Bronchial smooth muscle cell (primary cell): ENCODE measurements at places on chromosomes 2 and 18. TPM values are rescaled to one million over a fixed set of nuclear protein-coding genes. Genes with fewer than 3 reads are reported as not detected.

The ST6GAL2 gene
- total RNA-seq, result not detected in 2 replicates

The ASXL3 gene
- under 0.01 and 0.69 TPM in 2 replicates for total RNA-seq

The EIPR1 gene
- 22.6 and 25.2 TPM in 2 replicates for total RNA-seq

The TMEFF2 gene
- total RNA-seq, result 0.69 and 2.2 TPM in 2 replicates

The CXCR1 gene
- not detected in 2 replicates for total RNA-seq

The EFHD1 gene
- not detected in 2 replicates for total RNA-seq

The BUB1 gene
- total RNA-seq, result 5.8 and 22.1 TPM in 2 replicates

The COBLL1 gene
- total RNA-seq, result 1.1 and 2.5 TPM in 2 replicates

The ATP8B1 gene
- 10.6 and 15.5 TPM in 2 replicates for total RNA-seq

The RAB6C gene
- total RNA-seq, result not detected in 2 replicates

The IL1F10 gene
- total RNA-seq, result not detected in 2 replicates

The XPO1 gene
- total RNA-seq, result 154 and 179 TPM in 2 replicates

The PARD6G gene
- total RNA-seq, result 1.6 and 2.0 TPM in 2 replicates

The SNTG2 gene
- not detected in 2 replicates for total RNA-seq

The CYRIA gene
- total RNA-seq, result 1.7 and 3.3 TPM in 2 replicates

The TFCP2L1 gene
- not detected in 2 replicates for total RNA-seq

The CAPN14 gene
- 0.16 and 0.17 TPM in 2 replicates for total RNA-seq

The EVX2 gene
- total RNA-seq, result not detected in 2 replicates

The TXNDC2 gene
- 0.16 TPM in 1 of 2 replicates, not detected in the other for total RNA-seq

The BMP10 gene
- total RNA-seq, result not detected in 2 replicates

The FOXI3 gene
- not detected in 2 replicates for total RNA-seq

The SLC11A1 gene
- 0.16 and 0.26 TPM in 2 replicates for total RNA-seq

The TBR1 gene
- total RNA-seq, result not detected in 2 replicates

The DES gene
- 2.4 and 2.7 TPM in 2 replicates for total RNA-seq

The KDM3A gene
- 28.0 and 31.1 TPM in 2 replicates for total RNA-seq

The TMEM169 gene
- 0.16 and 0.26 TPM in 2 replicates for total RNA-seq

The PCARE gene
- total RNA-seq, result not detected in 2 replicates

The MATN3 gene
- total RNA-seq, result 0.77 and 1.6 TPM in 2 replicates

The TUBB8B gene
- total RNA-seq, result not detected in 2 replicates

The CYS1 gene
- 3.2 and 5.0 TPM in 2 replicates for total RNA-seq

The SRD5A2 gene
- total RNA-seq, result not detected in 2 replicates

The OSBPL1A gene
- 47.9 and 59.4 TPM in 2 replicates for total RNA-seq

The CSRNP3 gene
- total RNA-seq, result 1.9 and 2.0 TPM in 2 replicates

The LYG1 gene
- total RNA-seq, result 0.16 and 0.34 TPM in 2 replicates

The MYO5B gene
- under 0.01 and 0.17 TPM in 2 replicates for total RNA-seq

The RAB11FIP5 gene
- 19.9 and 25.8 TPM in 2 replicates for total RNA-seq

The HAAO gene
- 1.6 and 12.2 TPM in 2 replicates for total RNA-seq

The SKOR2 gene
- not detected in 2 replicates for total RNA-seq

The ALPP gene
- not detected in 2 replicates for total RNA-seq

The CPO gene
- 0.16 and 0.17 TPM in 2 replicates for total RNA-seq

The UBE2E3 gene
- total RNA-seq, result 45.5 and 86.8 TPM in 2 replicates

The IGFBP2 gene
- 2.0 and 2.1 TPM in 2 replicates for total RNA-seq

The CYP26B1 gene
- 0.52 TPM in 1 of 2 replicates, not detected in the other for total RNA-seq

The HES6 gene
- total RNA-seq, result 0.34 and 0.47 TPM in 2 replicates

The MAP2 gene
- total RNA-seq, result 0.47 and 0.60 TPM in 2 replicates

The BCL2 gene
- 0.47 and 0.86 TPM in 2 replicates for total RNA-seq

The PPP1R1C gene
- total RNA-seq, result 0.47 TPM in 1 of 2 replicates, not detected in the other

The PNO1 gene
- 3.5 and 4.3 TPM in 2 replicates for total RNA-seq

The TMEM163 gene
- total RNA-seq, result not detected in 2 replicates

The ITGB6 gene
- total RNA-seq, result 0.09 TPM in 1 of 2 replicates, not detected in the other

The STK16 gene
- 27.7 and 47.0 TPM in 2 replicates for total RNA-seq

The SPATA3 gene
- total RNA-seq, result not detected in 2 replicates

The SLC14A1 gene
- 55.5 and 131 TPM in 2 replicates for total RNA-seq

The CDH20 gene
- under 0.01 TPM in 1 of 2 replicates, not detected in the other for total RNA-seq

The SERPINB7 gene
- 0.79 TPM in 1 of 2 replicates, not detected in the other for total RNA-seq

The SLC40A1 gene
- 47.0 and 76.7 TPM in 2 replicates for total RNA-seq

The AQP12B gene
- not detected in 2 replicates for total RNA-seq

The NT5DC4 gene
- not detected in 2 replicates for total RNA-seq

The RIT2 gene
- not detected in 2 replicates for total RNA-seq
